ENCODE measurements at places on chromosomes 2 and 18.

- no peak for DNase-seq
Measured at GRCh38 chr18:12477606-12478005, 69.9 kb downstream of the PRELID3A start.

- DNase-seq: no peak
Measured at GRCh38 chr18:10053861-10054260, 140.0 kb downstream of the VAPA start.

- no peak for DNase-seq
Measured at GRCh38 chr2:118791483-118791882, 56.0 kb downstream of the EN1 start.

DNA sequence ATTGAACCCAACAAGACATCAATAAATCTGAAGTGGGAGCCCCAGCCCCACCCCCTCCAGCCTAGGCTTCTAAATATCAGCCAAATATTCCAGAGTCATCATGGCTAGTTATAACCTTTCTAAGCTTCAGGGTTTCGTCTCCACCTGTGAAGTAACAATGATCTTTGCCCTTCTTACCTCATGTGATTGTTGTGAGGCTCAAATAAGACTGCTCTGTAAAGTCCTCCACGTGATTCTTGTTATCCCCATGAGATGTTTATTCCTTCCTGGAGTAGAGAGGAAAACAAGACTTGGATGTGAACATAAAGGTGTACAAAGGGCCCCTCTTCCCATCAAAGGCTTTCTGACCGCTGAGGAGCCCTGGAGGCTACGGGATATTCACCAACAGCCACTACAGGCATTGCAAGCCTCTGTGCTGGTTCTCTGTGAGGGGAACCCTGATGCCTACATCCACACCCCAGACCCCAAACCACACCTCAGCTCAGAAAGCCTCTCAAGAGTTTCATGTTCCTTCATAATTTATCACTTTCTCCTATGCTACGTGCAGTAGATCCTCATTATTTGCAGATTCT lies 20.1 kb upstream of the REEP1 start:
- no peak for DNase-seq

DNA sequence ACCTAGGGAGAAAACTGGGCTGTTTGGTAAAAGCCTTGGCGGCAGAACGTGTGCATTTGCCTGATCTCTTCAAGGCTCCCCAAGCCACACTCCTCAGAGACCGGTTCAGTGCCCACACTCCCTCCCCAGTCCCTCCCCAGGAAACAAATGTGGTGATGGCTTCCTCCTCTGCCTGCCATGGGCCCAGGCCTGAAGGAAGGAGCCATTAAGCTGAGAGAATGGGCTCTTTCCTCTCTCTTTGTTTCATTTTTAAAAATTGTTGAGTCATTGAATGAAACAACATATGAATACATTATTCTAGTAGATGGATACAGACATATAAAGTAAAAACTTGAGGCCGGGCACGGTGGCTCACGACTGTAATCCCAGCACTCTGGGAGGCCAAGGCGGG lies 50.6 kb upstream of the YWHAQ start:
- DNase-seq: no peak

DNA sequence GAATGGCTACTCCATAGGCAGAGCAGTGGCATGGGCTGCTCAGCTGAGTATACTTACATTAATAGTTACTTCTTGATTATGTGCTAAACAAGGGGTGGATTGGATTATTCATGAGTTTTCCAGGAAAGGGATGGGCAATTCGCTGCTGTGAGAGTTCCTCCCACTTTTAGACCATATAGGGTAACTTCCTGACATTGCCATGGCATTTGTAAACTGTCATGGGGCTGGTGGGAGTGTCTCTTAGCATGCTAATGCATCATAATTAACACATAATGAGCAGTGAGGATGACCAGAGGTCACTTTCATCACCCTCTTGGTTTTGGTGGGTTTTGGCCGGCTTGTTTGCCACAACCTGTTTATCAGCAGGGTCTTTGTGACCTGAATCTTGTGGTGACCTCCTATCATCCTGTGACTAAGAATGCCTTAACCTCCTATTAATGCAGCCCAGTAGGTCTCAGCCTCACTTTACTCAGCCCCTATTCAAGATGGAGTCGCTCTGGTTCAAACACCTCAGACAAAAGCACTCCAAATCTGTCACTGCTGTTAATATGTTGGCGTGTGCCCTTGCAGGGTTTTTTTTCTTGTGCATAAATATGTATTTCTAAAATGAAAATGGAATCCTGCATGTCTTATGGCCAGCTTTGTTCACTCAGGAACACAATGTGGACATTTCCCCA lies 56.0 kb downstream of the CYBRD1 start:
- no peak for DNase-seq

GRCh38 chr2:214315324-214315723 lies 95.5 kb upstream of the VWC2L start:
- no peak for DNase-seq

DNA sequence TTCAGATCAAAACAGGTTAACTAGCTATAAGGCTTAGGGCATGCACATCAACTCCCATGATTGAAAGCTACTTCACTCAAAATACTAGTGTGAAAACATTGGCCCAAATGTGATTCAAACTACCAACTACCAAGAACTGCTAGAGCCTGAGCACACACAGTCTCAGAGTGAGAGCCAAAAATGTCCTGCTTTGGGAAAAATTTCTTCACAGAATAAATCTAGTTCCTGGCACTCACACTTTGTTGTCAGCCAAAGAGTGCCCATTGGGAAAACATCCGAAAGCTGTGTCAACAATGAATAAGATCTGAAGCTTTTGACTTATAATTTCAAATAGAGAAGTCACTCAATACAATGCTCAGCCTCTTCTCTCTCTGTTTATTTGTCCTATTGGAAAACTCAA lies 182.7 kb downstream of the LRATD1 start:
- no peak for DNase-seq

DNA sequence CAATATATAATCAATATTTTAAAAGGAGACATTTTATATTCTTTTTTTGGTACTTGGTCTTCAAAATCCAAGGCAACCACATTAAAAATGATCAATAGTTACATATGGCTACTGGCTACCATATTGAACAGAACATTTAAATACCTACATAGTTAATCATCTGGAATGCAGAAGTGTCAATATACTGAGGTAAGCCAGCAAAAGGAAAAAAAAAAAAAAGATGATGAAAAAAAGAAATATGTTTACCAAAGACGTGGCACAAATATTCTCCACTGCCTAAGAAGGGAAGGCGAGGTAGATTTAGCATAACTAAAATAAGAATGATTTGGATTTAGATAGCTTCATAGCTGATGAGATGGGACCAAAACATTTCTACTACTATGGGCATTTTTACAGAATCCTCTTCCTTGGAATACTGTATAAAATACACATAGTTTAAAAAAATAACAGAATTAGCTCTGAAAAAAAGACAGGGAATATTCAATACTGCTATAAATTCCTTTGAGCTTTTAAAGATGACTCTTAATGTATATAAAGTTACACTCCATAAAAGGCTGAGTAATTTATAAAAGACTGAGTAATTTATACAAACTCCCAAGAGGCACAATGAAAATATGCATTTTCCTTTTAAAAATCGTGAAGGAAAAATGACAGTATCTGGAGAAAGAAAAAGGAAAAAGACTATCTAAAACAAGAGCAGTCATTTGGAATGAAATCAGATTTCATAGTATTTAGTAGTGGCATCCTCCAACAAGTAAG lies 63.5 kb downstream of the CDH2 start:
- DNase-seq: no peak

GRCh38 chr2:96091711-96092572 lies 24.4 kb downstream of the ADRA2B start:
- DNase-seq: peak; percentile 64

DNA sequence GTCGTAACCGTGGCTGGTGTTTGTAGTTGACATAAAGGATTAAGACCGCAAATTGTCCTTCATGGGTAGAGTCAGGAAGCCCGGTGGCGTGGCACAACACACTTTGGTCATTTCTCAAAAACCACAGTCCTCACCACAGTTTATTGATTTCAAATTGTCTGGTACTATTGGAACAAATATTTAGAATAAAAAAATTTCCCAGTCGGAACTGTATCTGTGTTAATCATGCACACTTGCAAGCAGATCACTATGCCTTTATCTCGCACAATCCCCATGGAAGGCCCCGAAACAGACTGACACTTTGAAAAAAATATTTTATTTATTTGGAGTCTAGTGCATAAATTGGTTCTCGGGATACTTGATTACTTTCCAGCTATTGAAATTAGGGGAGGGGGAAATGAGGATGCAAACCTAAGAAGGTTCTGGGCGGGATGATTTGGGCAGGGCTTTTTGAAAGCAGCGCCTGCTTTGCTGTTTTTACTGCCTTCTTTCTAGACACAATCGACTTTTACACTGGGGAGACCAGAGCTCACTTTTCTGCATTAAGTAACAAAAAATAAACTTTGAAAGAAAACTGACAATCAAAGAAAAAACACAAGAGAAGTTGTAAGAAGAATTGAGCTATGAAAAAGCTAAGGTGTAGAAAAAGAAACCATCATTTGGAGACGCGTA lies 15.4 kb upstream of the HOXD1 start:
- no peak for DNase-seq

DNA sequence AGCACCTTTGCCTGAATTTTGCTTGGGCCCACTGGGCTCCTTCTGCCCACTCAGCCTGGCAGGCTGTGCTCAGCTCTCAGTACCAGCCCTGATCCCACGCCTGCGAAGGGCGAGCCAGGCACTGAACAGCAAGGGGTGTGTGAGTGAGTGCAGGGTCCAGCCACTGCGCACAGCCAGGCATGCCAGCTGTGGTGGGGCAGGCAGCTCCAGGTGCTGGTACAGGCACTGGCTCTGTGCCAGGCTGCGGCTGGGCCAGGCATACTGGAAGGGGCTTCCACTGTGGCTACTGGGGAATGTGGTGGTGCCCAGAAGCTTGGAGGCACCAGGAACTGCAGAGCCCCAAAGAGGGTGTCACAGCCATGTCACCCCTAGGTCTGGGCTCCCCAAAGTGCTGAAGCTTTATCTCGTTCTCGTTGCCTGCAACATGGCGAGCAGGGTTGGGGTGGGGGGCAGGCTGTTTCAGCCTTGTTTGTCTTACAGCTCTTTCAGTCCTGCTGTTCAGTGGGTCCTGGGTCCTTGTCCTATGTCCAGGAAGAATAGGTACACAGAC lies 8.8 kb downstream of the DYSF start:
- peak; percentile 39 for DNase-seq

- DNase-seq: no peak
Measured at GRCh38 chr2:136156411-136156810, 38.5 kb upstream of the CXCR4 start.

DNA sequence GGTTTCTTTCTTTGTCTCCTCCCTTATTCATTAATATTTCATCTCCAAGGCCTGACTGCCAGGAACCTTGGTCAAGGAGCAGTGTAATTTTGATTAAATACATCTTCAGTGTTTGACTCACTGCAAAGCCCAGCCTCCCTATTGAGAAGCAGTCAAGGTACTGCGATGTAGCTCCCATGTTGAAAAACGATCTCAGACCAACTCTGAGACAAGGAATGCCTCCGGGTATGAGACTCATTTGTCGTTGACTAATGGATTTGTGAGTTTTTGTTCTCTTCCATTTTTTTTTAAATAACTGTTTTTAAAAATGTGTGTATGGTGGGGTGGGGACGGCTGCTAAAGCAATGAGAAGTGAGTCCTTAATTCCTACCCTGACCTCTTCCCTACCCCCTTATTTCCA lies 361.6 kb downstream of the SOX11 start:
- DNase-seq: no peak

- DNase-seq: no peak
Measured at GRCh38 chr2:74573747-74574562, 19.4 kb downstream of the DOK1 start.

DNA sequence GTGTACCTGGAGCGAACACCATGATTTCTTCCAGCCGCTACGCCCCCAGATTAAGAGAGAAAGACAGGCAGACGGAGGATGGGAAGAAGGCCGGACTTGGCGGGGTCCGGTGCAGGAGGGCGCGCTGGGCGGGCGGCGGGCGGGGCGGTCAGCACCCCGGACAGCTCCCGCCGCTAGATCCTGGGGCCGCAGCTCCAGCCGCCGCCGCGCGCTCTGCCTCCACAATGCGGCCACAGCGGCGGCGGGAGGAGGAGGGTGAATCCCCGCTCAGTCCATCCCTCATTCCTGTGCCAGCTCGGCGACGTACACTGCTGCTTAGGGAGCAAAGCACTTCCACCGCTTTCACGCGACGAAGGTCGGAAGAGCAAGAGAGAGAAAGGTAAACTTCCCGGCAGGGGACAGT lies at the start of gene AKAIN1:
TSS of gene AKAIN1 (minus strand) at position 226 of the 403 bp plus-strand sequence. CDS start at position 22, 204 bp downstream.
- peak; percentile 89 for DNase-seq

DNA sequence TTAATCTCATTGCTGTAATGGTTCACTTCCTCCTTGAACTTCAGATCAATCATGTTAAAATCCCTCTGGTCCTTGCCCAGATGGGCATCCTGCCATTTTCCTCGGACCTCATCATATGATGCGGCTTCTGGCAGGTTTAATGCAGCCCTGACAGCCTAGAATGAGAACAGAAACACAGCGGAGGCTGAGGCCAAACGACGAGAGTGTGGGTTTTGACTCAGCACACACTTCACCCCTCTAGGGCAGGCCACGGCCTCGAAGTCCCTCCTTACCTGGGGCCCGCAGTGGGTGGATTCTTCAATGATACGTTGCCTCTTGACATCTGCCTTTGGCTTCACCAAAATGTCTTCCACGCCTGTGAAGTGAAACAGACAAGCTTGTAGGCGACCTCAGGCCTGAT lies 56.8 kb downstream of the POLR1A start:
- DNase-seq: peak; percentile 11

Data from endodermal cell (in vitro differentiated cells).